ENCODE measurements at places on chromosomes 1 and 21. TPM values are rescaled to one million over a fixed set of nuclear protein-coding genes. Genes with fewer than 3 reads are reported as not detected.

The REN gene
- total RNA-seq: not detected

The OR6K3 gene
- total RNA-seq: not detected

The PPP1R15B gene
- total RNA-seq: 65.5 TPM

The PLEKHG5 gene
- total RNA-seq: 1.4 TPM

The SPATA46 gene
- total RNA-seq: not detected

The MROH9 gene
- total RNA-seq: not detected

The ISG15 gene
- total RNA-seq: 101 TPM

The RIPK4 gene
- total RNA-seq: not detected

The TSPEAR gene
- not detected for total RNA-seq

The F13B gene
- total RNA-seq: not detected

The PLA2G5 gene
- total RNA-seq: not detected

All from T-helper 2 cell treated with Interferon-gamma antibody and Interleukin-4, amounts not matched to agents 100 ng/mL and 5 ng/mL, for 36 hours (primary cell).